ENCODE measurements at places on chromosomes 6 and 20.

GRCh38 chr6:154156135-154156896 lies 117.3 kb downstream of the OPRM1 start:
- no peak for DNase-seq

GRCh38 chr6:75444899-75445298 lies 48.7 kb downstream of the FILIP1 start:
- no peak for DNase-seq

DNA sequence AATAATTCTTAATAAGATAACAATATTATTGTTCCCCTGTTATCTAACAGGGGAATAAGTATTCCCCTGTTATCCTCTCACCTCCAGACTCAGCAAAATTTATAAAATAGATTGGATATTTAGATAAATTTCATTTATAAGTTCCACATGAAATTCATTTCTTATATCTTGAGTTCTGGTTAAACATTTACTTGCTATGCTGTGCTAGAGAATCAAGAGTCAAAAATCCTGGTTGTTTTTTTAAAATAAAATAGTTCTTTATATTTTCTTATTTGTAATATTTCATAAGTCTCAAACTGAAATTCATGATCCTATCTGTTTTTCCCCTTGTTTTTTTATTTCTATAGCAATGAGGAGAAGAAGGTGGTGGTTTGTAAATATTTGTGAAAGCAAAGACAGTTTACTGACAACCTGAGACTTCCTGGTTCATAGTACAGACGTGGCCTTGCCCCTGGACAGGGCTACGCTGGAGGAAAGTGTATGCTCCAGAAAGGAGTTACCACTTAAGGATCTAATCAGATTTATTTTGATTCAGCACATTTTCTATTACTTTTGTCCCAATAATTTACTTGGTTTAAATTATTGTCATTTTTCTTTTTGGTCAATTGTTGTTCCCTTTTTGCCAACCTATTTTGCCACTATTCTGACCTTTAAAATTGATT lies 37.8 kb upstream of the MARCKS start:
- no peak for DNase-seq

DNA sequence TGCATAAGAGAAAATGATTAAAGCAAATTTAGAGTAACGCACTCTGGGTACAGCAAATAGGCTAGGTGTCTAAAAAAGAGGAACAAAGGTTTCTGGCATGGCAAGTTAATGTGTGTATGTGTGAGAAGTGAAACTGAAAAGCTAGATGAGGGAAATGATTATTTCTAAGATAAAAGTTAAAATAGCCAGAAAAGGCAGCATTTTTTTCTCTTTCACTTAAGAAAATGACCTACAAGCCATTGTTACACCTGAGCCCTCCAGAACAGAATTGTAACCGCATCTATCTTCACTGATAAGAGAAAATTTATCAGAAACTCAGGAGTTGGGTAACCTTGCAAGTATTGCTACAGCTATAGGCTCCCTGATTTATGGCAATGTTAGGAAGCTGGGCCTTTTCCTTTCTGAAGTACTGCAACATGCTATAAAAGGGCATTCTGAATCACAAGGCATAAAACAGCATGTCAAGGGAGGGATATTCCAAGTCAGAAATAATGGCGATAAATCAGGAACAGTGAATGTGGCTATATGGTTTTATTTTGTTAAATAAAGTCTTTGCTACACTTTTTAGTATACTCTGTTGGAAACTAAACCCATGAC lies 395.3 kb downstream of the TBC1D32 start:
- no peak for DNase-seq

DNA sequence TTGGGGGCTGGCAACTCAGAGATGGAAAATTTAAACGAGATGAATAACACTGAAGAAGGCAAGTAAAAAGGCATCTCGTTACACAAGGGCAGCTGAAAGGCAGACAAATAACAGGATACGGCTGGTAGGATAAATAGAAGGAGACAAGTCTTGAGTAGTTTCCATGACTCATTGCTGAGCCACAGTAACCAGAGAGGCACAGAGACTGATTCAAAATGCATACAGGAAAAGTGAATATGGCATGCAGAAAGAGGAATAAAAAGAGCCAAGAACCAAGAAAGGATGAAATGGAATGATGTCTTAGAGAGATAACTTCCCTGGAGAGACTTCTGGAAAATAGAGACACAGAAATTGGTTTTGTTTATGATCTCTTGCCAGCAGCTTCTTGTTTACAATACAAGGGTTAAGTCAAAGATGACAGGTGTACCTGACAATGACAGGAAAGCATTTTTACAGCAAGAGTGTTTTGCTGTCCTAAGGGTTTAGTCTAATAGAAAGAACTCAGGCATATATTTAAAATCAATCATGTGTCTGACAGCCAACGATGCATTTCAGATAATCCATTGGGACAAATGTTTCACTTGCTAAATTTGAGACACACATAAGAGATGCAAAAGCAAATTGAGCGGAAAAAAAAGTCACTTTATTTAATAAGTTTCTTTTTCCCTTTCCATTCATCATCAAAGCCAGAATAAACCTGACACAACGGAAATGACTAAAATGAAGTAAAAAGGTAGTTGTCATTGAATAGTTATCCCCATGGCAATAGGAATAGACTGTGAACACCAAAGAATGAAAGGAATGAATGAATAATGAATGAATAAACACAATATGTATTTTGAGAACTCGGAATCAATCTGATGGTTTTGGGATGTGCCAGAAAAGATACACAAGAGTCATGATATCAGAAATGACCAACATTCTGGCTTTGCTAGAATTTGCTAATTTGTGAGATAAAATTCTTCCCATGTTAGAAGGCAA lies 68.0 kb upstream of the KCNQ5 start:
- peak; percentile 84 for DNase-seq

GRCh38 chr6:83182114-83182513 lies 11.0 kb downstream of the PGM3 start:
- no peak for DNase-seq

GRCh38 chr6:129486327-129486726 lies 223.7 kb downstream of the ARHGAP18 start:
- DNase-seq: no peak

- no peak for DNase-seq
These were observed 558.6 kb downstream of the UTRN start for GRCh38 chr6:144843701-144844100.

DNA sequence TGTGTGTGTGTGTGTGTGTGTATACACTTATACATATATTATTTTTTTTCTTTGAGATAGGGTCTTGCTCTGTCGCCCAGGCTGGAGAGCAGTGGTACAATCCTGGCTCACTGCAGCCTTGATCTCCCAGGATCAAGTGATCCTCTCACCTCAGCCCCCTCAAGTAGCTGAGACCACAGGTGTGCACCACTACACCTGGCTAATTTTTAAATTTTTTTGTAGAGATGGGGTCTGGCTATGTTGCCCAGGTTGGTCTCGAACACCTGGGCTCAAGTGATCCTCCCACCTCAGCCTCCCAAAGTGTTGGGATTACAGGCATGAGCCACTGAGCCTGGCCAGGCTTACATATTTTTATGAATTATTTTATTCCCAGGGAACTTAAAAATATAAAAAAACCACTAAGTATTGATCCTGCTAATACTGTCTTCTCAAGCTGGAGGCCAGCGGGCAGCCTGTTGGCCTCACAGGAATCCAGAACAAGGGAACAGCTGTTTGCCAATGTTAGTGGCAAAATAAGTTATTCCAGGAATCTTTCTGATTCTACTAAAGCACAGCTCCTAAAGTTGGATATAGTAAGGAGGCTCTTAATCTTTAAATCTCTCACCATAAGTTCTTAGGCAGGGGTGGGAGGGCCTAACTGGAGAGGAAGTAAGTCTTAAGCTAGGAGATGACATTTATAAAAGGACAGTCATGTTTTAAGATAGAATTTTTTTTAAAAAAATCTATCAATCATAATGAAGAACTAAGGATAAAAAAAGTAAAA lies 135.5 kb upstream of the NUP153 start:
- DNase-seq: no peak

- DNase-seq: no peak
These were observed 79.6 kb downstream of the KHDC1L start for GRCh38 chr6:73145690-73146089.

DNA sequence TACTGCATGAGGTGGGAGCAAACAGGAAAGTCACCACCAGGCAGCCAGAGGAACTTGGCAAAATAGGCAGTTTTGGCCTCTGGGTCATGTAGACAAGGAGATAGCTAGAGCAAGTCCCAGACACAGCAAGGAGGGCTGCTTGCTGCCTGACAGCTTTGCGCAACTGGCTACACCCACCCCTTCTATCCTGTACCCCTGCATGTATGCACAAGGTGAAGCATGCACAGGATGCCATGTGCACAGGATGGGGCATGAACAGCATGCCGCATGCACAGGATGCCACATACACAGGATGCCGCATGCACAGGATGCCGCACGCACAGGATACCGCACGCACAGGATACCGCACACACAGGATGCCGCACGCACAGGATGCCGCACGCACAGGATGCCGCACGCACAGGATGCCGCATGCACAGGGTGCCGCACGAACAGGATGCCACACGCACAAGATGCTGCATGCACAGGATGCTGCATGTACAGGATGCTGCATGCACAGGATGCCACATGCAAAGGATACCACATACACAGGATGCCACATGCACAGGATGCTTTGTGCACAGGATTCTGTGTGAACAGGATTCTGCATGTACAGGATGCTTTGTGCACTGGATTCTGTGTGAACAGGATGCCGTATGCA lies 104.9 kb upstream of the IYD start:
- DNase-seq: no peak

GRCh38 chr6:43804550-43805223 lies 34.7 kb downstream of the VEGFA start:
- no peak for DNase-seq

- peak; percentile 62 for DNase-seq
These were observed 897 bp downstream of the CHD6 start for GRCh38 chr20:41617059-41617901.

DNA sequence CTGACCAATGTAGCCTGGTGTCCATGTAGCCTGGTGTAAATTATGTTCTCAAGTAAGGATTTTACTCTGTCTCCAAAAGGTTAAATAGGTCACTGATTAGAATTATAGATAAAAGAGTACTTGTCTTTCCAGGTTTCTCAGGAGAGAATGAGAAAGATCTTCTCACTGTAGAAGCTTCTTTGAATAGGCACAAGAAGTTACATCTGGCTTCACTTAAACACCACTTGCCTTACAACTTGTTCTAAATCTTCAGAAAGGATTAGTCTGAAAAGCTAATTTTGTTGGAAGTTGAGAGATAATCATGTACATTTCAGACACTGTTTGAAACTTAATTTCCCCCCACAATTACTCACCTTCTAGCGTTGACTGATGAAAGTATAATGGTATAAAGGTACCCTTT lies 275.3 kb downstream of the FARS2 start:
- no peak for DNase-seq

GRCh38 chr6:30889921-30890645 lies 5.8 kb downstream of the DDR1 start:
- peak; percentile 81 for DNase-seq

DNA sequence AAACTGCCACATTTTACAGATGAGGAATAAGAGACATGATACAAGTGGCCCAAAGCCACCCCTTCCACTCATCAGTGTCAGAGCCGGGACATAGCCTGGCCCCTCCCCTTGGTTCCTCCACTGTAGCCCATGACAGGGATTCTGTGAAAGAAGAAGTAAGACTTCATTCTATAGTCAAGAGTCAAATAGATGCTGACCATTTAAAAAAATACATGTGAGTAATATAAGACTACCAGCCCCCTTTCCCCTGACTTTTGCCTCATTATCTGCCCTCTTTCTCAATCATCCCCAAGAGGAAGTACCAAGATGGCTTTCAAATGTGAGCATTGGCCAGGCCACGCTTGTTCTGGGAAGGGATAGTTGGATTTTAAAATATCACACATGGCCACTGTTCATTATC lies 57.8 kb upstream of the TAB2 start:
- DNase-seq: no peak

GRCh38 chr6:26497610-26498009 lies 2.5 kb upstream of the BTN1A1 start:
- no peak for DNase-seq

DNA sequence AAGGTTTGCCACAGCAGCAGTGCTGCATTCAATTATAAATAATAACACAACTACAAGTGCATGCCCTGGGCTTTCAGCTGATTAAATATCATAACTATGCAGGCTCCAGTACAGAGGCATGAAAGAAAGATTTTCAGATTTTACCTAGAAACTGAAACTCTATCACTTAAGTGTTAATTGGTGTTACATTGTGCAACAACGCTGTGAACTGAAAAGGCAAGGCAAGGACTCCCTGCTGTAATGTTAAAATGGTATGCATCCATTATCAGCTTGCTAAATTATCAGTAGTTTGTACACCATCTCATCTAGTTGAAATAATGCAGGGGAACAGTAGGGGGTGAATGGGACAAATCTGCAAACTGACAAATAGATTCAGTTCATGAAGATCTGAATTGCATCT lies 976.7 kb upstream of the MANEA start:
- no peak for DNase-seq

DNA sequence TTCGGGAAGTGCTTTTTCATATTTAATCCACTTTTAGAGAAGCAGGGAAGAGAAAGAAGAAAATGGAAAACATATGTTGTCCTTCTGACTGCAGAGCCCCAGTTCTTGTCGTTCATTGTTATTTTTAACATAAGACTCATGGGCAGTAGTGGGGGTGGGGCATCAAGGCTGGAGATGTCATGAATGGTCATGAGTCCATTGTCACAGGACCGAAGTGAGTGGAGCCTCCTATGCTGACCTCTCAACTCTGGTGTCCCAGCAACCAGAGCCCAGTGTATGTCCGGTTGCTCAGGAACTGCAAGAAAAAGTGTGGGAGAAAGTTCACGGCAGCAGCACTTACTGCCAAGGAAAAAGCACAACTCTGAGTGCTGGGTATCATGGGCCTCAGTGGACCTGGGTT lies 108.6 kb downstream of the BANF2 start:
- DNase-seq: no peak

DNA sequence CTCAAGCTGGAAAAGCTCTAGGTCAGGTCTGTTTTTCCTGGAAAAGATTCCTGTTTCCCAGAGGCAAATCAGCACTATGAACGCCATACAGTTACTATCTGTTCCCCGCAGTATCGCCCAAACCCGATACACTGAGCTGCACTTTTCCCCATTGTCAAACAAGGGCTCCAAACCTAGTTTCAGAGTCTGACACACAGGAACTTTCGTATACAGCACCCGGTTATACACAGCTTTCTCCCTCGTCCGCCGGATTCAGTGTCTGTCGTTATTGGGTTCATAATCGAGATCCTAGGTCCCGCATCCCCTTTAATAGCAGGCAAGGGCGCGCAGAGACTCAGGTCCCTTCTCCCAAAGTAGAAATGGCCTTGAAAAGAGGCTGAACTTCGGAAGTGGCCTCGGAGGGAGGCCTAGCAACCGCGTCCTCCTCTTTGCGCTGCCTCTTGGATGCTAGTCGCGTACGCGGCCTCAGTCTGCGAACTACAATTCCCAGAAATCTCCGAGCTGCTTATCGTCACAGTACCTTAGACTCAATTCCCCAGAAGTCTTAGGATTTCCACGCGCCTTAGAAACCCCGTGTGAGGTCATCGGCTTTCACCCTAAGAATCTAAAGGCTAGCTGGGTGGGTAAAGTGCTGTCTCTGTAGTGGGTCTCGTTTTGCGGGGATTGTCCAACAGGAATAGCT lies 34.2 kb downstream of the ZNF391 start:
- DNase-seq: no peak

GRCh38 chr20:2624190-2624589 lies 28.2 kb upstream of the NOP56 start:
- no peak for DNase-seq

GRCh38 chr6:74964871-74965441 lies 240.9 kb downstream of the COL12A1 start:
- DNase-seq: no peak
